Activated T-helper 1 cell treated with anti-CD3 and anti-CD28 coated beads, Interleukin-2, amount 50 U/mL, for 16 hours (primary cell): ENCODE measurements at places on chromosomes 6 and 20.

GRCh38 chr6:101232961-101233360 is 160.5 kb upstream of the GRIK2 start:
- no peak for DNase-seq

DNA sequence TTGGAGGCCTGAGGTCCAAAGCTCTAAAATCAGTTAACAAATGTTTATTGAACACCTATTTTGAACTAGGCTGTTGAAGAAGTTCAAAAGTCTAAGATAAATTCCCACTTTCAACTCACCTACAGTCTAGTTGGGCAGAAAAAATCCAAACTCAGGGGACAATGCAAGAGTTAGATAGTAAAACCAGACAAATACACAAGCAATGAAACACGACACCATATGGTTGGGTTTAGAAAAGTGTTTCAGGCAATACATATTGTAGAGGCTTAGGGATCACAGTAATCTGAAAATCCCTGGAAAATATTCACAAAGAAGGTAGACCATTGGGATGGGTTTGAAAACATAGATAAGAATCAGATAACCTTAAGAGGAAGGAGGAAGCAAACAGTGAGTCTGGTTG is 1.3 kb upstream of the CARMIL1 start:
- no peak for DNase-seq

DNA sequence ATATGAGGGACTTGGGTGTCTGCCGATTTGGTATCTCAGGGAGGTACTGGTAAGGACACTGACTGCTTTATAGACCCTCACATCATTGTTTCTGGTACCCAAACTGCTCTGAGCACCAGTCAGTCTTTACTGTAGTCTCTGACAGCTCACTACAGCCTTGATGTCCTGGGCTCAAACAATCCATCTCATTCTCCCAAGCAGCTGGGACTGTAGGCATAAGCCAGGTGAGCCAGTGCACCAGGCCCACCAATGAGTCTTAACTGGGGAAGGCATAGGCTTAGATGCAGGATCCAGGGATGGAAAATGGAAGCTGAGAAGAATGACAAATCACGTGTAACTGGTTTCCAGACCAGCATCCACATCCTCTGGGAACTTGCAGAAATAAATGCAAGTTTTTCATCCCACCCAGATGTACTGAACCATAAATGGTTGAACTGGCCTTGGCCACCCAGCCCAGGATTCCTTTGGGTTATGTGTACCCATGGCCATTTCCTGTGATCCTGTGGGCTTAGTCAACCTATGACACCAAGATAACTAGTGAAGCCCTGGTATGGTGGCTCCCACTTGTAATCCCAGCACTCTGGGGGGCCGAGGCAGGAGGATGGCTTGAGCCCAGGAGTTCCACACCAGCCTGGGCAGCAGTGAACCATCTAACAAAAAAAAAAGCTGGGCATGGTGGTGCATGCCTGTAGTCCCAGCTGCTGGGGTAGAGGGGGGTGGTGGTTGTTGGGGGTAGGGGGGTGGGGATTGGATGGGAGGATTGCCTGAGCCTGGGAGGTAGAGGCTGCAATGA is 5.8 kb downstream of the TUBB start:
- no peak for DNase-seq

GRCh38 chr6:119848696-119849095 is 499.1 kb upstream of the MAN1A1 start:
- DNase-seq: no peak

DNA sequence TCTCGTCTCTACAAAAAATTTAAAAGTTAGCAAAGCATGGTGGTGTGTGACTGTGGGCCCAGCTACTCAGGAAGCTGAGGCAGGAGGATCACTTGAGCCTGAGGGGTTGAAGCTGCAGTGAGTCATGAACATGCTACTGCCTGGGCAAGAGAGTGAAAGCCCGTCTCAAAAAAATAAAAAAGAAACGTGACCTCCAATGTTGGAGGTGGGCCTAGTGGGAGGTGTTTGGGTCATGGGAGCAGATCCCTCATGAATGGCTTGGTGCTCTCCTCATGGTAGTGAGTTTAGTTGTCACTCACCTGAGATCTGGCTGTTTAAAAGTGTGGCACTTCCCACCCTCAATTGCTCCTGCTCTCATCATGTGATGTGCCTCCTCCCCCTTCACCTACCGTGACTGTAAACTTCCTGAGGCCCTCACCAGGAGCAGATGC is 24.3 kb downstream of the RBL1 start:
- DNase-seq: no peak

- no peak for DNase-seq
Measured at GRCh38 chr6:158777510-158777909, 41.7 kb downstream of the EZR start.

DNA sequence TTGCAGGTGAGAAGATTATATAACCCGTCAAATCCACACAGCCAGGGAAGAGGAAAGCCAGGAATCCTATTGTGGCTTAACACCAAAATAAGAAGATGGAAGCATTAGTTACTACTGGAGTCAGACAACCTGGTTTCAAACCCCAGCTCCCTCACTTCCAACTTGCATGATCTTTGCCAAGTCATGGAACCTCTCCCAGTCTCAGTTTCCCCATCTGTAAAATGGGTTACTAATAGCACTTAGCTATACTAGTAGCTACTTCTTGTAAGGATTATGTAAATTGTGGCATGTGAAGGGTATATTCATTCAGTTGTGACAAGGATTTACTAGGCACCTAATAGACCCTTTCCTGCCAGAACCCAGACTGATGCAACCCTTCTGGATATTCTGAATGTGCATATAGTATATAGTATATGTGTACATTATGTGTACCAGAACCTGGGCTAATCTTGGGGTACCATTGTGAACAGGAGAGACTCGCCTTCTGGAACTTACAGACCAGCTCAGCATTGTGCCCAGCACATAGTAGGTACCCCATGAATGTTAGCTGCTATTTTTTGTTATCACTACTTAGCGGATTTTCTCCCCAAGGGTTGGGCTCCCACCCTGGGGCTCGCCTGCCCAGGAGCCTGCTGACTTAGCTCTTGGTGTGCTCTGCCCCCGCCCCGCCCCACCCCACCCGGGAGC is 50.3 kb downstream of the JPH2 start:
- no peak for DNase-seq

DNA sequence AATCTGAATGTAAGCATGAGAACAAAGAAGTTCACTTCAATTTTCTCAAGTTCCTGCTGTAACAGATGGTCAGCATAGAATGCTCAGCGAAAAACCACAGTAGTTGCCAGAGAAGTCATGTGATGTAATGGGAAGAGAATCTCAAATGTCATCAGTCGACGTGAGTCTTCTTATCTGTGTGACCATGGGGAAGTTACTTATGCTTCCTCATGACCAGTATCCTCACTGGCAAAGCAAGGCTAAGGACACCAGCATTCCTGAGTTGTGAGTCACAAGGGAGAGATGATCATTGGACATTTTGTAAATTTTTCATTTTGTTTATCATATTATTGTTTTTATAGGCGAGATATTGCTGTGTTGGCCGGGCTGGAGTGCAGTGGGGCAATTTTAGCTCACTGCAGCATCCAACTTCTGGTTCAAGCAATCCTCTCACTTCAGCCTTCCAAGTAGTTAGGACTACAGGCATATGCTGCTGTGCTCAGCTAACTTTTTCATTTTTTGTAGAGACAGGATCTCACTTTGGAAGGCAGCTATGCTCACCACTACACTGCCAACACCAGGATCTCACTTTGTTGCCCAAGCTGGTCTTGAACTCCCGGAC is 21.9 kb downstream of the SGK1 start:
- DNase-seq: no peak

DNA sequence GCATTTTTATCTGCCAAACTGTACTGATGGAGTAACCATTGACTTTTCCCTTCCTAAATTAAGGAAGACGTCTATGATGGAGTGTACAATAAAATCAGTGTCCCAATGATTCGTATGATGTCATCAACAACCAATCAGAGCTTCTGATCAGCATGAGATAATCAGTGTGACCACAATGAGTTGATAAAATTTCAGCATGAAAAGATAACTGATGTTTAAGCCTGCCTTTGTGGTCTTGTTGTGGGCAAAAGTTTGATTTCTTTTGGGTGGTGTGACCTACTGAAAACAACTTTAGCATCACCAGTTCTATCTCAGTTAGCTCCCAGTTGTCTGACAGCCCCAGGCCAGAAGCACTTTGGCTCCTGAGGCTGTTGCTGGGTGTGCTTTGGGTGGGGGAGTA is 3.3 kb downstream of the PCIF1 start:
- no peak for DNase-seq

GRCh38 chr6:5905431-5906339 is 101.0 kb downstream of the NRN1 start:
- no peak for DNase-seq

- DNase-seq: no peak
Measured at GRCh38 chr6:132004668-132005067, 53.5 kb upstream of the CCN2 start.
